ENCODE measurements at places on chromosomes 1 and 21. TPM values are rescaled to one million over a fixed set of nuclear protein-coding genes. Genes with fewer than 3 reads are reported as not detected.

The CD53 gene
- 171 TPM for total RNA-seq

The ELAPOR1 gene
- 5.6 TPM for total RNA-seq

The NFIA gene
- total RNA-seq, result 66.6 TPM

The RGSL1 gene
- total RNA-seq, result not detected

The APCS gene
- total RNA-seq, result not detected

The PANK4 gene
- total RNA-seq, result 36.4 TPM

GRCh38 chr1:235935235-235936225, 68.8 kb upstream of the LYST start:
- no peak for DNase-seq

DNA sequence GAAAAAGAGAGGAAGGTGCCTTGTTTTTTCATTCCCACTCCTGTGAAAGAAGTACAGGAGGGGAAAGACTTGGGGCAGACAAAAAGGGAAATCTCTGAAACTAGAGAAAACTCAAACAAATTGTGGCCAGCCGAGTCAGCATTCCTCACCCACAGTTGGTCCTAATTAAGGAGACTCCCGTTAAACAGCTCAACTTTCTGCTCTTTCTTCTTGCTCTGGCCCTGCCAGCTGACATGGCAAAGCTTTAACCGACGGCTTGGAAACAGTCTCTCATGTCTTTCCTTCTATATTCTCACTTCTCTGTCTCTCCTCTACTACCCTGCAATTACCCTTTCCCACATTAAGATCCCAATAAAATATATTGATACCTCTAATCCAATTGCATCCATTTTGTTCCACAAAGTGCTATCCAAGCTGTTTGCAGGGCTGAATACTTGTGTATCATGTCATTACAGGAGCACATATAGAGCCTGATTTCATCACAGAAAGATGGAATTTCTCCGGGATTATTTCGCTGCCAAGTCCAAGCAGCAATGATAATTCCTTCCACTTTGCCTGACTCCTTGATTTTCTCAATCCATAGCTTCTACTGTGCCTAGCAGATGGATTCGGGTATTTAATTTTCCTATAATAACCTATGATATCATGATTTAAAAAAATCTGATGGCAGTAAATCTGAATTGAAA, 65.4 kb upstream of the IPO9 start:
- no peak for DNase-seq

DNA sequence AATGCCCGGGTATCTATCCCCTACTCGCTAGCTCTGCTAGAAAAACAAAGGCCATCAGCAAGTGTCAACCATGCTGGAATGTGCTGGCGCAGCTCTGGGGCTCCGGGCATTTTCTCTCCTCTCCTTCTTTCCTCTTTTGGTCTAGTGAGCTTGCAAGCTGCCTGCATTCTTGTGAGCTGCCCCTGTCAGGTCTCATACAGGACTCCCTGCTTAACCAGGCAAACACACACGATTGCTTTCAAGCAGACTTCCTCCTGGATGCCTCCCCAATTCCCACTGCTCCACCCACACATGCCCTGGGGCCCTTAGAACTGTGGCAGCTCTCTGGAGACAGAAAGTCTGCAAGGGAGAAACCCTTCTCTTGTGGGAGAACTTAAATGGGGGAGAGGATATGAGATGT, 35.7 kb upstream of the SUCO start:
- DNase-seq, result no peak

GRCh38 chr1:12591267-12591938, 26.6 kb downstream of the DHRS3 start:
- no peak for DNase-seq

- no peak for DNase-seq
Observed at GRCh38 chr1:43783671-43784205, 76.4 kb downstream of the ST3GAL3 start.

- no peak for DNase-seq
Observed at GRCh38 chr1:98903726-98904125, 100.9 kb downstream of the PLPPR5 start.

DNA sequence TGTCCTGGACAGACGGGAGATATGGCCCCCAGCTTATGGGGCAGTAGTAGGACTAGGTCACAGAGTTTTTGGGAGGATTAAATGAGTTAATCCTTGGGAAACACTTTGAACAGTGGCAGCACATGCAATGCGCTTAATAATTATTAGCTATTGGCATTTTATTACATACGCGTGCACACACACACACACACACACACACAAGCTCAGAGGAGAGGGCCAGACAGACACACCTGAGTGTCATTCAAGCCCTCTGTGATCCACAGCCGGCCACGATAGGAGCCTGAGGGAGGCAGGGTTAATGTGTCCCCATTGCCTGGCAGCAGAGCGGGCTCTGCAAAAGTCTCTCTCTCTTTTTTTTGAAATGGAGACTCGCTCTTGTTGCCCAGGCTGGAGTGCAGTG, 37.9 kb downstream of the EPHA2 start:
- DNase-seq, result no peak

GRCh38 chr21:41374867-41375533, 13.2 kb downstream of the MX2 start:
- DNase-seq, result no peak

- DNase-seq, result no peak
Observed at GRCh38 chr1:37073854-37074379, 39.6 kb upstream of the GRIK3 start.

- DNase-seq, result no peak
Observed at GRCh38 chr1:209749670-209750323, 6.1 kb upstream of the TRAF3IP3 start.

DNA sequence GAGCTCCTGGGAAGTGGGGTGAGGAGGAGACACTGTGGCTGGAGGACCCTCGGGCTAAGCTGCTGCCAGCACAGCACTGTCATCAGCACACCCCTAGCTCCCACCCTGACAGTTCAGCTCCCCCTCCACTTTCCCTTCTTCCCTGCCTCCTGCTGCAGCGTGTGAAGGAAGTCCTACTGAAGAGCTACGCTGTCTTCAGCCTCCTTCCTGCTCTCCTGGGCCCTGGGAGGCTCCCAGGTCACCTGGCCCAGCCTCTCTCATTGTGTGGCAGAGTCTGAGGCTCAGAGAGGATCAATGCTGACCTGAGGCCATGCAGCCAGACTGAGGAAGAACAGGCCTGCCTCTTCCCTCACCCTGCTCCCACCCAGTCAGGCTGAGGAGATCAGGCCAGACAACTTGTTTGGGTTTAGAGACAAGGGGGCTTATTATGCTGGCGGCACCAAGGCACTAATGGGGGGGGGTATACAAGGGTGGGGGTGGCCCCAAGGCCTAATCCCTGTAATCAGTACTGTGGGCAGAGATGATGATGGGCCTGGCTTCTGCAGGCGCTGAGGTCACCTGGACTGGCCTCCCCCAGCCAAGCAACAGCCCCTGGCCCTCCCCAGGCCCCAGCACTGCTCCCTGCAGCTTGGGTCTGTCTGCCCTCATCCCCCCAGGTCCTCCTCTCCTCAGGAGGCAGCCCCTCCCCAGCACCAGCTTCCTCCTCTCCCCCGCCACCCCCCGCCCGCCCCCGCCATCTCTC, 9.1 kb downstream of the NES start:
- DNase-seq, result no peak
